Activated CD4-positive, alpha-beta T cell treated with anti-CD3 and anti-CD28 coated beads for 48 hours (primary cell): ENCODE measurements at places on chromosomes 7 and 10.
A peak's percentile ranks its signal among the peaks of the same experiment; 100 is the strongest.

DNA sequence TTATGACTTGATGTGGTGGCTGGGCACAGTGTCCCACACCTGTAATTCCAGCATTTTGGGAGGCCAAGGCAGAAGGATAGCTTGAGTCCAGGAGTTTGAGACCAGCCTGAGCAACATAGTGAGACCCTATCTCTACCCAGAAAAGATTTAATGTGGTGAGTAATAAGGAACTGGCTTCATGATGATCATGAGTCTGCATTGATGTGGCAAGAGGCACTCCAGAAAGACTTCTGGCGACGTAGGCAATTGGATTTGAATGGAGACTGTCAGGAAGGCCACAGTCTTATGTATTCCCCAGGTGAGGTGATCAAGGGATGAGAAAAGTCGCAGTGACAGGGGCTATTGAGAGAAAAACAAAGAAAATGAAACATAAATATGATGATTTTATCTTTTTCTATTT, 138.0 kb downstream of the CACNB2 start:
- no peak for DNase-seq

DNA sequence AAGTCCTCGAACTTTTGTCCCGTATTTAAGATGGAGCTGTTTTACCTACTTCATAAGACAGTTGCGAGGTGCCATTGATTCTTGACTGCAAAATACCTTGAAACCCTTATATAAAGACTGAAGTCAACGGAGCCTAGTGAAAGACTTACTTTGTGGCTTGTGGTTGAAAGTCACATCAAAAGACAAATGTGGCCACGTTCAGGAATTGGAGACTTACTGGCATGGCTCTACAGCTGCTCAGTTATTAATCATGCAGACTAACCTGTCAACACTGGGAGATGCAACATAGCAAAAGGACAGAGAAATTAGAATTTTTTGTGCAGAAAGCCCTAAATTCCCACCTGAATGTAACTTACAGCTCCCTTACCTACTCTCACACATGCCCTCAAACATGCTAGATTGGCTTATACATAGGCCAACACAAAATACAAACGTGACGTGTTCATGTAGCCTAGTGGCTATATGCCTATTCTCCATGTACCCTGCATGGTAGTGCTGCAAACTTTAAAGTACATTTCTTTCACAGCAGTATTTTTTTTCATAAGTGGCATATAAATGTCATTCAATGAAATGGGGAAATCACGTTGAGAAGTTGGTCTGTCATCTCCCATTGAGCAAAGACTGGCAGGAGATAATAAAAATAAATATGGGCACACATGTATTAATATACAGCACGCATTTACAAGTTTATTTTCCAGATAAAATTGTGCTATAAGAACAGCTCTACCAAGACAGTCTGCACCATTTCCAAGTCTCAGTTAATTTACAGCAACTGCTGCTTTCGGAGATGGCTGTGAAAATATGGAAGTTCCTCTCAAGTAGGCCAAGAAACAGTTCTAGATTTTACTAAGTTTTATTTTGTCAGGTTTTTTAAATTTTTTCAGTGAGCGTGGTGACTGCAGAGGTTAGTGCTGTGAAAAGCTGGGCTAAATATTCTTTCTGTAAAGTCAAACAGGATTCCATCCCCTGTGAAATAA, 170.4 kb upstream of the C7orf33 start:
- no peak for DNase-seq

GRCh38 chr7:16874066-16874465, 7.7 kb downstream of the AGR3 start:
- DNase-seq, result no peak

- no peak for DNase-seq
Measured at GRCh38 chr7:125154930-125155329, 225.3 kb upstream of the POT1 start.

GRCh38 chr10:125035136-125035535, 93.2 kb downstream of the ZRANB1 start:
- no peak for DNase-seq

- DNase-seq, result no peak
Measured at GRCh38 chr7:28483112-28483511, 70.8 kb downstream of the CREB5 start.

GRCh38 chr10:129501652-129502436, 34.8 kb downstream of the MGMT start:
- DNase-seq, result no peak

DNA sequence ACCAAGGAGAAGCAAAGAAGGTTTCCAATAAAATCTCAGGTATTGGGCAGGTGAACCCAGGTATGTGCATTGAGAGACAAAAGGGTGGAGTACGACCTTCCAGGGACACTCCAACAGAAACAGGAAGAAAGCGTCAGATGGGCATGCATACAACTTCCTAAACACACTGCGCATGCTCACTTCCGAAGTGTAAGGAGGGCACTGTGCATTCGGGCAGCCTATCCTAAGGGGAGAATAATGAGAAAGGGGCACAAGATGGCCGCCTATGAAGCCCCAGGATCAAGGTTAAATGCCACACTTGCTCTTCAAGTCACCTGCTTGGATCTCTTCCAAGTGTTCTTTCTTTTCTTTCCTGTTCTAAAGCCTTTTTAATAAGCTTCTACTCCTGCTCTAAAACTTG, 39.4 kb upstream of the PRSS1 start:
- no peak for DNase-seq

DNA sequence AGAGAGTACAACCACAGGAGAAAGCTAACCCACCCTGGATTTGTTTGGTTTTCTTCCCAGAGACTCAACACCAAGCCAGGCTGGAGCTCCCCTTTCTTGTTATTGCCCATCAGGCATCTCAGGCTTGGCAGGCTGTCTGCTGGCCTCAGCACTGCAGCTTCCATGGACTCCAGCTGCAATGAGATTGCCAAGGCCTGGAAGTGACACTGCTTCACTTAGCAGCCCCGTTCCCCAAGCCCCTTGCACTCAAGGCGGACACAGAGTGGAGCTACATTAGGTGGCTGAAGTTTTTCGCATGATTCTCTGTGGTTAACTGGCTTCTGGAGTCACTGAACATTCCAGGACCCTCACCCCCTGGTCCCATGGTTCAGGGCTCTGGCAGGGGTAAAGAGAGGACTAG, 163.1 kb upstream of the GDF10 start:
- no peak for DNase-seq

GRCh38 chr7:55129541-55130394, 111.0 kb downstream of the EGFR start:
- no peak for DNase-seq

GRCh38 chr7:78792624-78793023, 660.8 kb downstream of the MAGI2 start:
- no peak for DNase-seq

- no peak for DNase-seq
Measured at GRCh38 chr10:6177880-6178281, 24.9 kb upstream of the PFKFB3 start.

- no peak for DNase-seq
Measured at GRCh38 chr10:98134117-98134430, 383 bp upstream of the R3HCC1L start.

DNA sequence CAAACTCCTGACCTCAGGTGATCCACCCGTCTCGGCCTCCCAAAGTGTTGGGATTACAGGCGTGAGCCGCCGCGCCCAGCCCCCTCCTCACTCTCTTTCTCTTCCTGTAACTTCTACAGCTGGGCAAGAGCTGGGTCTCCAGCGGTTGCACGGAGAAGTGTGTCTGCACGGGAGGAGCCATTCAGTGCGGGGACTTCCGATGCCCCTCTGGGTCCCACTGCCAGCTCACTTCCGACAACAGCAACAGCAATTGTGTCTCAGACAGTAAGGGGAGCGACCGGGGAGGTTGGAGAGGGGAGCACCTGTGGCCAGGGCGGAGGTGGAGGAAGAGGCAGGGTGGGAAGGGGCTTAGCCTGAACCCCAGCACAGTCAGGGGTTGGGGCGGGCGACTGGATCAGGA, 41.4 kb downstream of the EPHB4 start:
- DNase-seq, result no peak

DNA sequence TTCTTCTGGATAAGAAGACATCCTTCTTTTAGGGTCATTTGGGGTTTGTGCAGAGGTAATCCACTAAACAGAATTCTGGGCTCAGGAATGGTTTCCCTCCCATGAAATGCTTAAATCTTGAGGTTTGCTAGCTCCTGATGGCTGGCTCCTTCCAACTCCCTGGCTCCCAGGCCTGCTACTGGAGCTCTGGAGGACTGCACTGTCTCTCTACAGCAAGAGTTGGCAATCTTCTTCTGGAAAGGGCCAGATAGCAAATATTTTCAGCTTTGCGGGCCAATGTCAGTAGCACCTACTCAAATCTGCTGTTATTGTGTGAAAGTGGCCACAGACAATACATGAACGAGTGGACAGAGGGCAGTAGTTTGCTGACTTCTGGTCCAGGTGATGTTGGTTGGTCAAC, 174.2 kb upstream of the CTBP2 start:
- DNase-seq, result no peak

- no peak for DNase-seq
Measured at GRCh38 chr10:79061441-79062315, 7.1 kb upstream of the ZMIZ1 start.

DNA sequence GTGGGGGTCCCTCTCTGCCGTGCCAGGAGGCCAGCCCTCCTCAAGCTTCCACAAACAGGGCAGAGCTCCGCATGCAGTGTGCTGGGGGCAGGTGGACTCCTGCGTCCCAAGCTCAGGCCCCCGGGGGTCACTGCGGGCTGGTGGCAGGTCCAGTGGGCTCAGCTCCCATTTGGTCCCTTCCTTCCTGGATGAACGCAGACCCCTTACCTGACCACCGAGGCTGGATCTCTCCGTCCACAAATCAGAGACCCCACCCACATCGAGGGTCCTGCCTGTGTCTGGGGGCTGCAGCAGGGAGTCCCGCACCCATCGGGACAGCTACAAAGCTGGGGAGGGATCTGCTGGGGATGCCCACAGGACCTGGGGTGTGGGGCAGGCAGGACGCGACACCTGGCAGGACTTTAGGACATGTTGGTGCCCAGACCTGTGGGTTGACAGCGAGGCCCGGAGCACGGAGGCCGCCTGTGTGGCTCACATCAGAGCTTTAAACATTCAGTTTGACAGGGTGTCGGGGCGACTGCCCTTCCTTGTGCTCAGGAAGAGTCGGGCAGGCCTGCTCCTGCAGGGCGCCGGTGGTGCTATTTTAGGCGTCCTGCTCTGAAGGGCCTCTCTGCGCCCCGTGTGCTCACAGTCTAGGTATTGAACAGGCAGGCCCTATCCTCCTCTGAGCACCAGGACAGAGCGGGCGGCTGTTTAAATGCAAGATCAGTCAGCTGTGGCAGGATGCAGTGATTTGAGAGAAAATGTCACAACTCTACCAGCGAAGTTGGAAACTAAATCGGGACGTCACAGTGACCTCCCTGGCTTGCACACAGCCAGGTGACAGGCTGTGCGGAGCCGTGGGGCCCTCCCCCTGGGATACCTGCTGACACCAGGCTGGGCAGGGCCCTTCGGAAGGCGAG, 15.9 kb upstream of the CFAP46 start:
- DNase-seq, result no peak

GRCh38 chr10:13068071-13068470, 31.9 kb upstream of the OPTN start:
- no peak for DNase-seq

DNA sequence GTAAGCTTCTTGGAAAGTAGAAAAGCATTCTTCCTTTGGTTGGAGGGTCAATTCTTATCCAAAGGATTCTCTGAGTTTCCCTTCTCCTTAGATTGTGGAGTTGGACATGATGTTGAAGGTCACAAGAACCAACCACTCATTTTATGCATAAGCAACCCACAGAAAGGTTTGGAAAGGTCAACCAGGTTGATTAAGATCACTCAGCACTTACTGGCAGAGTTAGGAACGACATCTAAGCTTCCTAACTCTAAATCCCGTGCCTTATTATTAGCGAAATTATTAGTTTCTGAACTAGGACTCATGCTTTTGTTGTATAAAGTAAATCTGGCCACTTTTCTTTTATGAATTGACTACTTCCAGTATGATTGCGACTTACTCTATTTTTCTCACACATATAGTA, 137.0 kb upstream of the MINDY3 start:
- DNase-seq, result no peak

GRCh38 chr10:66187053-66187733, 738.6 kb upstream of the LRRTM3 start:
- no peak for DNase-seq

GRCh38 chr7:12281038-12281437, 69.9 kb downstream of the TMEM106B start:
- no peak for DNase-seq

- DNase-seq, result no peak
Measured at GRCh38 chr7:44275146-44275545, 50.2 kb downstream of the CAMK2B start.

- DNase-seq, result no peak
Measured at GRCh38 chr7:81074406-81074805, 155.6 kb upstream of the SEMA3C start.

DNA sequence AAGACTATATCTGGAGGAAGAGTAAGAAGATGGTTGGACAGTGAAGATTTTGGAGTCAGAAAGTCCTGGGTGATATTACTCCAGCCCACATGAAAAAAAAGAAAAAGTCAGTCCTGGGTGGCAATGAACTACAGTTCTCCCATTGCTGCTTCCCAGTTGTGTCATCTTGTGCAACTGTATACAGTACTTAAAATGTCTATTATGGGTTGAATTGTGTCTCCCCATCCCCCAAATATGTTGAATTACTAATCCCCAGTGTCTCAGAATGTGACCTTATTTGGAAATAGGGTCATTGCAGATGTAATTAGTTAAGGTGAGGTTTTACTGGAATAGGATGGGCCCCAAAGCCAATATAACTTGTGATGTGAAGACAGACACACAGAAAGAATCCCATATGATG, 15.6 kb downstream of the SEC23IP start:
- no peak for DNase-seq

GRCh38 chr7:72405418-72405817, 6.7 kb downstream of the CALN1 start:
- peak; percentile 11 for DNase-seq

GRCh38 chr7:84999450-84999849, 187.4 kb downstream of the SEMA3D start:
- DNase-seq, result no peak

DNA sequence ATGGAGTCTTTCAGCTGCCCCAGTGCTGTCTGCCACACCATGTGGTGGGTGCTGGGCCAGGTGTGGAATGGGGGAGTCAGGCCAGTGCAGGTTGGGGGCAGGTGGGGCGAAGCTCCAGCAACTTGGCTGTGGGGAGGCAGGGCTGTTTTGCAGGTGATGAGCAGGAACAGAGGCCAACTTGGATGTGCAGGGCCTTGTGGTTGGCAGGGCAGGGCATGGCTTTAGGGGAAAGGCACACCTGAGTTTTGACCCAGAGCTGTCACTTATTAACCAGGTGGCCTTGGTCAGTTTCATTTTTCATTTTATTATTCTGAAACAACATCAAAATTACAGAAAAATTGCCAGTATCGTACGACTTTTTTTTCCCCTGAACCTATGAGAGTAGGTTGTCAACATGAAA, 1.1 kb upstream of the SFTPA2 start:
- no peak for DNase-seq

- no peak for DNase-seq
Measured at GRCh38 chr10:107666214-107666613, 501.7 kb upstream of the SORCS1 start.

- no peak for DNase-seq
Measured at GRCh38 chr7:17094963-17095574, 203.4 kb upstream of the AHR start.
